ENCODE measurements at places on chromosomes 1 and 21. TPM values are rescaled to one million over a fixed set of nuclear protein-coding genes. Genes with fewer than 3 reads are reported as not detected.

GRCh38 chr1:221602830-221603229, 139.1 kb downstream of the DUSP10 start:
- DNase-seq = no peak

- DNase-seq = peak; percentile 47
Measured at GRCh38 chr1:42165511-42166210, 1.1 kb upstream of the GUCA2A start.

DNA sequence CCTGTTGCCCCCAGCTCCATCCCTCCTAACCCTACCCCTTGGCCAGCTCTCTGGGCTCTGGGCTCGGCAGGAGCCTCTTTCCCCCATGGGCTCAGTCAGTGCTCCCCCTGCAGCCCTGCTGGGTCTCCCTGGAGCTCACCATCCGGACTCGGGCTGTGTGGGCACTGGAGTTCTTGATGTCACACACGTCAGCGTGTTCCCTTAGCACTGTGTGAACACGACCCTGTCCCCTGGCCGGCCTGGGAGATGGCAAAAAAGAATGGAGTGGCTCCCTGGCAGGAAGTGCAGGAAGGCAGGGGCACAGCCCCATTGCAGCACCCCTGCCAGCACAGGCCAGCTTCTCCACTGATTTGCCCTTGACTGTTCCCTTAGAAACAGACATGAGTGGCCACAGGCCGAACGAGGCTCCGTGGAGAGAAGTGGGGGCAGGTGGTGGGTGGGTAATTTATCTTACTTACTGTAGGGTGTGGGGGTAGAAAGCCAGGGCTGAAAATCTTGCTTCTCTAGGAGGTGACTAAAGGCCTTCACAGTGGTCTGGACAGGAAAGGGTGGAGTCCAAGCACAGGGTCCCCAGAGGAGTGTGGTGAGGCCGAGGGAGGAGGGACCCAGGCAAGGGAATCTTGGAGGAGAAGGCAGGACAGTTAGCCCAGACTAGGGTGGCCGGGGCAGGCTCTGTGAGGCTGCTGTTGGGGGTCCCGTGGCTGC, 381.7 kb upstream of the VAMP3 start:
- peak; percentile 77 for DNase-seq

EEIG2 gene
- total RNA-seq = 7.3 TPM

- DNase-seq = no peak
Measured at GRCh38 chr1:163523375-163524029, 201.7 kb downstream of the NUF2 start.

All from lower leg skin (tissue), 4 donors.